ENCODE measurements at places on chromosomes 7 and 10.

- DNase-seq, result no peak
These were observed 187.9 kb downstream of the GATA3 start for GRCh38 chr10:8242295-8242872.

DNA sequence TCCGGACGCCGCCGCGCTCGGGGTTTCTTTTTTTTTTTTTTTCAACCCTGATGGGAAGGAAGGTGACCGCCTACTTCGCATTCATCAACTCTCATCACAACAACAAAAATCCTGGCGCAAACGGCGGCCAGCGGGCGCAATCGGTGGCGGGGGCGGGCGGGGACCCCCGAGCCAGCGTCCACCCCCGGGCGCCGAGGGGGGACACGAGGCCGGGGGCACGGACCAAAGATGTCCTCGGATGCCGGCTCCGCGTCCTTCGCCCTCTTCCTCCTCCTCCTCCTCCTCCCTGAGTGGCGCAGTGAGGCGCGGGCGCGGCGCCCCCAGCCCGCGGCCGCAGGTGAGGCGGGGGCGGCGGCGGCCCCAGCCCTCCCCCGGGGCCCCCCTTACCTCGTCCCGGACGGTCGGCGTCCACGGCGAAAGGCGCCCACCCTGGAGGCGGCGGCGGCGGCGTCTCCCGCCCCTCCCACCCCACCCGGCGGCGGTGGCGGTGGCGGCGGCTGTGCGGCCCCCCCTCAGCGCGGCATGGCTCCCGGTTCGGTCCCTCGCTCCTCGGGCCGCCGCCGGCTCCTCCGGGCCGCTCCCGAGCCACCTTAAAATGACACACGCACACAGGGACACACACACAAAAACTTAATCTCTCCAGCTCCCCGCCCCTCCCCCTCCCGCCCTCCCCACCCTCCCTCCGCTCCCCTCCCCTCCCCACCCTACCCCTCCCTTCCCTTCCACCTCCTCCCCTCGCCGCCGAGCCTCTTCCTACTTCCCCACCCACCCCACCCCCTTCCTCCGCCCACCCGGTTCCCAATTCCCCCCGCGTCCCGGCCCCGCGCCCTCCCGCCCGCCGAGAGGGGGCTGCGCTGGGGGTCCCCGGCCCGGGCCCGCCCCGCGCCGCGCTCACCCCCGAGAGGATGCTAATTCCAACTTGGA is at the start of gene CTBP2:
TSS of gene CTBP2 (minus strand) at position 632 of the 924 bp plus-strand sequence.
- no peak for DNase-seq

DNA sequence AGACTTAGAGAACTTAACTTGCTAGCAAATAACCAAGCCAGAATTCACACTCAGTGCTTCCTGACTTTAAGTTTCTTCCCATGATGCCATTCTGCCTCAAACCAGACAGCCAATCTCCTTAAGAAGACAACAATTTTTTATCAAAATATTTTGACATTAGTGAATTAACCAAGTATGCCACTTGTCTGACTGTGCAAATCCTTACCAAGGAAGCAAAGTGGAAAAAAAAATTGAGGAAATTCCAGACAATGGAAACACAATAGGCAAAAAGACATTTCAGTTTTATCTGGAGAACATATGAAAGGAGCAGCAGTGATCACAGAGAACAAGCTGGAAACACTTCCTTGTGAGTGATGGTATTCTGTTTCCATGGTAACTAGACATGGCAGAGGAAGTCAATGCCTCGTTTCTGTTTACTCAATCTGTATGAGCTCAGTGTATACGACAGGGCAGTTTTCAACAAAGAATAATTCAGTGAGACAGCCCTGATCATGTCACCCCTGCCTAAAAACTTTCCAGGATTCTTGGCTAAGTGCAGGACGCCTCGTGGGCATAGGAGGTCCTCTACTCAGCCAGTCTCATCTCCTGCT is 114.2 kb downstream of the DYNC1I1 start:
- DNase-seq, result peak; percentile 44

GRCh38 chr10:89857431-89858042 is 156.1 kb downstream of the KIF20B start:
- DNase-seq, result no peak

All from DMS 273 treated with DMSO at 0.1 percent for 48 hours (cell line).